ENCODE measurements at places on chromosomes 13 and 19.

DNA sequence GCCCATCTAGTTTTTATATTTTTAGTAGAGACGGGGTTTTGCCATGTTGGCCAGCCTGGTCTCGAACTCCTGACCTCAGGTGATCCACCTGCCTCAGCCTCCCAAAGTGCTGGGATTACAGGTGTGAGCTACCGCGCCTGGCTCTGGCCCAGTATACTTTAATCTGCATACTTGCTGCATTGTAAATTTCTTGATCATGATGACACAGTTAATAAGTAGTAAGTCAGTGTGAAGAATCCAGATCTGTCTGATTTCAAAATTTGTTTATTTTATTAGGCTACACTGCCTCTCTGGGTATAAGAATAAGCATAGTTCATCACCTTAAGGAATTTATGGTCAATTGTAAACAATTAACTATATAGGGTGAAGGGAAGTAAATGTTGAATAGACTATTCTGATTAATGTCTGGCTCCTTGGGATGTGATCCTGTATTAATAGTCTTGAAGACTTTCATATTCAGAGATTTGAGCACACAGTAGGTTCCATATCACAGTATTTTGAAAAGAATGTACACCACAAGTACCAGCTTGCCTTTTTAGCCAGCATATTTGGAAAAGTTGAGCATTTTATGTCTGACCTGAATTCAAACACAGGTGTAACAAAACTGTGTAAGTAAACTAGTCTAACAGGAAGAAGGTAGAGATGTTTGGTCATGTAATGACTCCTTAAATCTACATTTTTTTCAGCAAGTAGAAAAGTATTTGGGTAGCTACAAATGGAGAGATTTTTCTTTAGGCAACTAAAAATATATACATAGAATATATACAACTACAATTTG, 7.4 kb downstream of the ARHGAP35 start:
- no peak for DNase-seq

DNA sequence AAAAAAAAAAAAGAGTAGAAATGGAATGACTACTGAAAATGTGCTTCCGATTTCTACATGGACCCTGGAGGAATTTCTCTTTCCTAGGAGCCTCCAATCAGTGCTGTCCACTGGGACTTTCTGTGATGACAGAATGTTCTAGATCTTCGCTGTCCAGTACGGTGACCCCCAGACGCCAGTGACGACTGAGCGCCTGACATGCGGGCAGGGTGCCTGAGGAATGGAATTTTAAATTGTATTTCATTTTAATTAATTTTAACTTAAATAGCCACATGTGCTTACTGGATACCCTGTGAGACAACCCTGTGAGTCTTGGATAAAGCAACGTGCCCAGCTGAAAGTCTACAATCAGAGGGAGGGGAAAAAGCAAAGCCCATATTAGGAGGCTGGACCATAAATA, 4.1 kb upstream of the TLE6 start:
- DNase-seq: no peak

- no peak for DNase-seq
These were observed 17.0 kb downstream of the KANK2 start for GRCh38 chr19:11180346-11180745.

- no peak for DNase-seq
These were observed 113.6 kb downstream of the ATP11A start for GRCh38 chr13:112803422-112803821.

DNA sequence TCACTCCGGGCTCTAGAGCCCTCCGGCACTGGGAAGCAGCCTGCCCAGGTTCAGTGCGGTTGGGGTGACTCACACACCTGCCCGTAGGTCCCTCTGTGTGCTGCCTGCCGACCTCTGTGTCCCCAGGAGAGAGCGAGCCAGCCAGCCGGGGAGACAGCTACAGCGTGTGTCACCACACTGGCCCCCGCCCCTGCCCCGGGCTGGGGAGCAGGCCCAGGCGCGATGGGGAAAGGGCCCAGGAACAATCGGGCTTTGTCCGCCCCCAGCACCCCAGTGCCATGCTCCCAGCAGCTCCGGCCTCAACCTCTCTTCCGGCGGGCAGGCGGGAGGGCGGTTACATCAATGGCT, at the start of gene KLK6:
TSS of gene KLK6 (minus strand) at position 179 of the 348 bp plus-strand sequence. CDS start 1,487 bp downstream, outside the sequence.
- DNase-seq: no peak

GRCh38 chr19:7975037-7975436, 30.4 kb downstream of the ELAVL1 start:
- no peak for DNase-seq

DNA sequence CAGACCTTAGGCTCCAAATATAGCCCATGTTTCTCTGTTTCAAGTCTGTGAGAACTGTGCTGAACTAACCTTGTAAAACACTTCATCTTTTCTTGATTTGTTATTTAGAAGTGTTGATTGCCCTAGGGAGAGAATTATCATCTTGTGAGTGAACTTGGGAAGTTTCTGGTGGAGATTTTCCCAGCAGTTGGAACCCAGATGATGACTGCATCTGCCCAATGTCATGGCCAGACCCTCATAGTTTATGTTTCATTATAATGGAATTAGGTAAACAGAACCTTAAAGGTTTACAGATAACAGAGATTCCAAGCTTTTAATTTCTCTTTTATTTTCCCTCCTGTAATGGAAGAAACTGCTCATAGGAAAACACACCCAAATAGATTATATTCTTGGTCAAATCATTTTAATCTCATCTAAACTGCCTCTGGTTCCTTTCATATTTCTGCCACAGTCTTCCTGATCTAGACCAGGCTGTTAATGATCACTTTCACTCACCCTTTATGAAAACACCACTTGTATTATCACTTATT, 569.1 kb downstream of the KCTD12 start:
- no peak for DNase-seq

GRCh38 chr19:10431254-10431942, 11.1 kb downstream of the PDE4A start:
- DNase-seq: no peak

GRCh38 chr13:112333756-112334543, 42.2 kb upstream of the SPACA7 start:
- no peak for DNase-seq

GRCh38 chr13:108827646-108828045, 198.2 kb downstream of the MYO16 start:
- DNase-seq: no peak
